Globus pallidus (tissue), 1 donor: ENCODE measurements at places on chromosomes 1 and 21.

GRCh38 chr1:233237647-233238046 lies 57.9 kb downstream of the PCNX2 start:
- DNase-seq: no peak

DNA sequence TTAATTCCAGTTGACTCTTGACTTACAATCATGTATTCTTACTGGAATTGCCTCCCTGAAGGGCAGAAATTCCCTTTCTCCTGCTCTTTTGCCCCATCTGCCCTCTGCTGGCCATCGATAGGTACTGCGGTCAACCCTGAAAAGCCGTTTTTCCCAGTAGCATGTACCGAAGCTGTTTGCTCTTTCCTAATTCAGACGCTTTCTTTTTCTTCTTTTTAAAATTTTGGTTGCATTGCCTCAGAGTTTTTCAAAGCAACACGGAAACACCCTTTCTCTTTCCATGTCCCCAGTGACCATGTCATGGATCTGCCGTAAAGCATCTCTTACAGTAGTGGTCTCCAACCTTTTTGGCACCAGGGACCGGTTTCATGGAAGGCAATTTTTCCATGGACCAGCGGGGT lies 164.2 kb upstream of the C1orf21 start:
- DNase-seq: peak; percentile 53

- no peak for DNase-seq
These were observed 25.8 kb upstream of the EVA1B start for GRCh38 chr1:36349241-36349671.

DNA sequence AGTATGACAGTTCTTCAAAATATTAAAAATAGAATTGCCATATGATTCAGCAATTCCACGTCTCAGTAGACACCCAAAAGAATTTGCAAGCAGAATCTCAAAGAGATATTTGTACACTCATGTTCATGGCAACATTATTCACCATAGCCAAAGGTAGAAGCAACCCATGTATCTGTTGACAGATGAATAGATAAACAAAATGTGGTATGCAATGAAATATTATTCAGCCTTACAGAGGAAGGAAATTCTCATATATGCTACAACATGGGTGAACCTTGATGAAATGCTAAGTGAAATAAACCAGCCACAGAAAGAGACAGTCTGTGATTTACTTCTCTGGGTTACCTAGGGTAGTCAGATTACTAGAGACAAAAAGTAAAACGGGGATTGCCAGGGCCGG lies 47.0 kb downstream of the NAV1 start:
- no peak for DNase-seq

DNA sequence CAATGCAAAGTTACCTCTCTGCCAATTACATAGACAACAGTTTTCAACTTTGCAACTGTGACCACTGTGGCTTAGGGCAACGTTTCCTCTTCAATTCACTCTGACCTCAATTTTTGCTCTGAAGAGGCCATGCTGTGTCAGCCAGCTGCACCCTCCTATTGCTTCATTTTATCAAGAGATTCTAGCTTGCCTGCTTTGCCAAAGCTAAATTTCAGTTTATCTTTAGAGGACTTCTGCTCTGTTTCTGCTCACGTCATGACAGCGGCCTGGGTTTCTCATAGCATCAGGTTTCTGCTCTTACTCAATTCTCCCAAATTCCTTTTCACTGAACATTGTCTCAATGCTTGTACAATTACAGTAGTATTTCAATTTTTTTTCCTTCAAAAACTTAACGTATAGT lies 154.6 kb downstream of the PLA2G4A start:
- DNase-seq: no peak

DNA sequence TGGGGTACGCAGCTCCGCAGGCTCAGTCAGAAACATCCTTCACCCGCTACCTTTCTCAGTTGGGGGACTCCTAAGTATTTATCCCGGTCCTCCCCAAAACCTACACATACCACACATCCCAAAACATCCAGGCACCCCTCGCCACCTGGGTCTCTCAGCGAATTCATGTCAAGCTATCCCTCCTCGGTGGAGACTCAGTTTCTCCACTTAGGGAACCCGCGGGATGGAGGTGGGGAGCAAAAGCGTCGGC lies 1.3 kb upstream of the ZBTB7B start:
- DNase-seq: no peak

DNA sequence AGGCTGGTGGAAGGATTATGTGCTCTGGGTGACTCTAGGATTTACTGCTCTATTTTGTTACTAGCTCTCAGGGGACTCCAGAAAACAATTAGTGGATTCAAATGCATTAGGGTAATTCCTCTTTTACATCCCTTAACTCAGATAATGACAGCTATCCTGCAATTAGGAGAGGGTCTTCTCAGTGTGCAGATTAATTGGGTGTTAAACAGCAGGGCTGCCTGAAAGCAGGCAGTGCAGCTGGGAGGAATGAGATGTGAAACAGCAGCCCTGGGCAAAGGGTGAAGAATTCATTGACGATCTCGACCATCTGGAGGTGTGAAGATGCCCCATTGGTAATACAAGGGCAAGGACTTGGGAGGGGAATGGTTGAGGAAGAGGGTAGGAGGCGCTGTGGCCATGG lies 66.1 kb downstream of the HTR6 start:
- DNase-seq: no peak

- no peak for DNase-seq
These were observed 189.5 kb downstream of the ZSCAN20 start for GRCh38 chr1:33661811-33662454.

DNA sequence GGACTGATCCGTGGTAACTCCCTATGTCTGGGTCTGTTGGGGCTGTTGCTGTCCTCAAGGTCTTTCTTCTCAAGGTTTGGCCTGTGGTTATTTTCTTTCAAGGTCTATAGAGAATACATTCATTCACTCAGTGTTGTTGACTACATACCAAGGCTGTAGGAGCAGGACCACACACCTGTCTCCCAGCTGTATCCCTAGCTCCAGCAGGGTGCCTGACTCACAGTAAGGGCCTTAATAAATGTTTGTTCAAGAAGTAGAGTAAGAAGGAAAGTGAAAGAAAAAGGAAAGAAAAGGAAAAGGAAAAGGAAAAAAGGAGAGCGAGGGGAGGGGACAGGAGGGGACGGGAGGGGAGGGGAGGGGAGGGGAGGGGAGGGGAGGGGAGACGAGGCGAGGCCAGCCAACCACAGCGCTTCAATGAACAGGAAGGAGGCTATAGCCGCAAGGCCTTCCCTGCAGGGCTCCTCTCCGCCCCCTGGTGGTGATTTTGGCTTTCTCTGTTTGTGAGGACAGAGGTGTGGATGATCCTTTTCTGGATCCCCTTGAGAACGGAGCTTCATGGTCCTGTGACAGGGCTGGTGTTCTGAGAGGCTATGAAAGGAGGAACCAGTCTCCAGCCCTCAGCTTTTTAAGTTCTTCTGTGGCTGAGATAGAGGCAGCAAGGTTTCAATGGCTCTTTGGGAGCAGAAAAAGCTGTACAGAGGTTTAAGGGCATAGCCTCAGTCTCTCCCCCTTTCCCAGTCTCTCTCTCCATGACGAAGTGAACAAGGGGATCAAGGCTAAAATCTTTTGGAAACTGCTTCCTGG lies 30.6 kb upstream of the LCE5A start:
- no peak for DNase-seq

- DNase-seq: no peak
These were observed 287.8 kb downstream of the DUSP10 start for GRCh38 chr1:221454096-221454495.

DNA sequence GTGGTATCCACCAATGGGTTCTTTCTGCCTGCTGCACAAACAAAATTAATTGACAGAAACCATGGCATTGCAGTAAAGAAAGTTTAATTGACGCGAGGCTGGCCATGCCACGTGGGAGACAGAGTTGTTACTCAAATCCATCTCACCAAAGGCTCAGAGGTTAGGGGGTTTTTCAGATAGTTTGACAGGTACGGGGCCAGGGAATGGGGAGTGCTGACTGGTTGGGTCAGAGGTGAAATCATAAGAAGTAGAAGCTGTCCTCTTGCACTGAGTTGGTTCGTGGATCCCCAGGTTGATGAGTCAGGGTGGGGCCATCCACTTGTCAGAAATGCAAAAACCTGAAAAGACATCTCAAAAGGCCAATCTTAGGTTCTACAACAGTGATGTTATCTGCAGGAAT lies 941 bp upstream of the TBCE start:
- DNase-seq: no peak

DNA sequence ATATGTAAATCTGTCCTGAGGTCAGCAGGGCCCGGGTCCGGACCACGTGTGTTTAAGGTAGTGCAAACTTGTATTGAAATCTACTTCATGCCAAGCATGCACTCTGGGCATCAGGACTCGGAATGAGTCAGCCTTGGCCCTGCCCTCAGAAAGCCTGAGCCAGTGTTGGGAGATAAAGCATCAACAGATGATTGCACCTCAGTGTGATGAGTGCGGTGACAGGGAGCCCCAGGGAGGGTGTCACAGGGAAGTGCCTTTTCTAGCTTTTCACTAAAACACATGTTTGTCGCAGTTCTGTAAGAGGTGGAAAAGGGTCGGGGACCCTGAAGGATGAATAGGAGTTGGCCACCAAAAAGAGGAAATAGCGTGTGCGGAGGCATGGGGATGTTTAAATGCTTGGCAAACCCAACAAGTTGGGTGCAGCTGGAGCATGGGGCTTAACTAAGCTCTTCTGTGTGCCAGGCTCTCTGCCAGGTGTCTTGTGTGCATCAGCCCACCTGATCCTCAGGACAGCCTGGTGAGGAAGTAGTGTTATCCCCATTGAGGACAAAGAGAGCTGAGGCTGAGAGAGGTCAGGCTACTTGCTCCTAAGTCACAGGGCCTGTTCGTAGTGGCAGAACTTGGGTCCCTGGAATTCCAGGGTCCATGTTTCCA lies 48.2 kb upstream of the EPB41 start:
- no peak for DNase-seq

DNA sequence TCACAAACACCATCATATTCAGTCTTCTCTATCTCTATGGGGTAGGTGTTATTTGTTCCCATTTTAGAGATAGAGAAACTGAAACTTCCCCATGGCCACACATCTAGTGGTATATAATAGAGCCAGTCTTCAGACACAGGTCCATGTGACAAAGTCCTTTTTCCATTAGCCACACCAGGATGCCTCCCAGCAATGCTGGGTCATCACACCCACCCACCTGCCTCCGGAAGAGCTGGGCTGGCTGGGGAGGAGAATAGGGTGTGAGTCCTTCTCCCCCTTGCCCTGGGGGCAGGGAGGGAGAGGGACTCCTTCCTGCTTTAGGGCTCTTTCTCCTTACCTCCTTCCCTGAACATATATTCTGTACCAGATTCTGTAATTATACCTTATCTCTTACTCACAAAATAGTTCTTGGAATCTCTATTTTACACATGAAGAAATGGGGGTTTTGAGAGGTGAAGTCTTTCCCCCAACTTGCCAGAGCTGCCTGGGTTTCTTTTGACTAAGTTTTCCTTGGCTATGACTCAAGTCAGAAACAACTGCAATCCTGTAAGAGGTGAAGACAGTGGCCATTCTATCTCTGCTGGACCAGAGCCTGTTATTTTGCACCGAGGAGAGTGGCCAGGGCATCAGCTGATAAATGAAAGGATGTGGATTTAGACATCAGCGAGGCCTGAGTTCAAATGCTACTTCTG lies 30.0 kb downstream of the SOX13 start:
- no peak for DNase-seq

- no peak for DNase-seq
These were observed 116.3 kb downstream of the NCAM2 start for GRCh38 chr21:21114461-21114860.

DNA sequence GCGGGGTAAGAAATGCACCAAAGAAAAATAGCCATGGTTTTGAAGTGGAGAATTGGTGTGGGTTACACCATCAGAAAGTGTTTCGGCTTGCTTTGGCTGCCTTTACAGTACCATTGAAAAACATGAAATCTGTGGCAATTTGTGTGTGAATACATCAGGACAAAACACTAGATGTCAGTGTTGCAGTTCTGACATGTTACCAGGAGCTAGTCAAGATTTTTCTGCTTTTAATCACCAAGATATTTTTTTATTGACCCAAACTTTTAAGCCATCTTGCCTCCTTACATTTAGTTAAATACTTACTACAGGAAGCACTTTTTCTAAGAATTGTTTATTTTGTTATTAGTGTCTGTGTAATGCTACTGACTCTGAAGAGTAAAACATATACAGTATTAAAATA lies 14.3 kb downstream of the RRP15 start:
- DNase-seq: peak; percentile 24

- no peak for DNase-seq
These were observed 36.1 kb downstream of the KANK4 start for GRCh38 chr1:62282909-62283755.

DNA sequence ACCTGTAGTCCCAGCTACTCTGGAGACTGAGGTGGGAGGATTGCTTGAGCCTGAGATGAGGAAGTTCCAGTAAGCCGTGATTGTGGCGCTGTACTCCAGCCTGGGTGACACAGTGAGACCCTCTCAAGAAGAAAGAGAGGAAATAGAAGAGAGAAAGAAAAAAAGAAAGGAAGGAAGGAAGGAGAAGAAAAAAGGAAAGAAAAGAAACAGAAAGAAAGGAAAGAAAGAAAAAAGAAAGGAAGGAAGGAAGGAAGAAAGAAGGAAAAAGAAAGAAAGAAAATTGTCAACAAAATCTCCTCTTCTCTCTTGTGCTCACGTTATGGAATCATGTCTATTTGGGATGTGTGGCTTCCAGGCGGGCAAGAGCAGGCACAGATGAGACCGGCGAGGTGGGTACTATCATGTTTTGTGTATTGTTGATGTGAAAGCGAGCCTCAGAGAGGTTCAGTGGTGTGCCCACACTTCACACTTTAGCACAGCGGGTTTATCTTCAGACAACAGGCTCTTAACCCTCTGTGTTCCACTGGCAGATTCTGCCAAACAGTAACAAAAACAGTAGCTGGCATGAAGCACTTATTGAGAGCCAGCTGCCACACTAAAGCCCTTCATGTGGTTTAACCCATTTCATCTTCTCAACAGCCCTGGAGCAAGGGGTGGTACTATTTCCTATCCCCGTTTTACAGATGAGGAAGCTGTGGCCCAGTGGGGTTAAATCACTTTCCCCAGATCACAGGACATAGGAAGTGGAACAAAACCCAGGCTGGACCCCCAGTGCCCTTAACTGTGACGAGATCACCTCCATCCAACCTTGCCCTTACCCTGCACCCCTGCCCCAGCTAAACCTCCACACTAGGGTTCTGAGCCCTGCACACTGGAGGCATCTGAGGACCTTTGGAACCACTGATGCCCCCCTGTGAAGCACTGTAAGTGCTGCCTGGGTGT lies 94.7 kb upstream of the TARDBP start:
- DNase-seq: no peak

DNA sequence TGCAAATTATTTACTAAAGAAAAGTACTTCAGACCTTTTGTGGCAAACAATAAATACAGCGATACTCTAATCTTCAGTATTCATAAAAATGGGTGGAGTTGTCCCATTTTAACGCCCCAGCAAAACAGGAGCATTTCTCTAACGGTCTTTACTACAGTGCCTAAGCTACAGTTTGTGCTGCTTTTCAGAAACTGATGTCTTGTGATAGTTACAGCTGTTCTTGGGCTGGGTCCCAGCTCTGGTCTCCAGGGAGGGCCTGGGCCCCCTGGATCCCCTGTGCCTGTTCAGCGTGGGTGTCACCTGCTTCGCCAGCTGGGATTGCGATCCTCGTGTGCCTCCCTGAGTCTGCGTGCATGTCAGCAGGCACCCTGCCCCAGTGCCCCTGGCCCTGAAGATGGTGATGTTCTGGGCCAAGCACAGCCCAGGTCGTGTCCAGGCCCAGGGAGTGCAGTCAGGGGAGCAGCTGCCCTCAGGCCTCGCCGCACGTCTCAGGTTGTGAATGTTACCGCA lies 64.0 kb upstream of the DIP2A start:
- DNase-seq: no peak
